ENCODE measurements at places on chromosomes 12 and 14.

GRCh38 chr14:96580566-96580965, 78.4 kb downstream of the PAPOLA start:
- no peak for DNase-seq

GRCh38 chr14:35196571-35196970, 74.2 kb downstream of the PRORP start:
- DNase-seq, result no peak

- DNase-seq, result no peak
Observed at GRCh38 chr12:82627799-82628198, 58.9 kb upstream of the TMTC2 start.

DNA sequence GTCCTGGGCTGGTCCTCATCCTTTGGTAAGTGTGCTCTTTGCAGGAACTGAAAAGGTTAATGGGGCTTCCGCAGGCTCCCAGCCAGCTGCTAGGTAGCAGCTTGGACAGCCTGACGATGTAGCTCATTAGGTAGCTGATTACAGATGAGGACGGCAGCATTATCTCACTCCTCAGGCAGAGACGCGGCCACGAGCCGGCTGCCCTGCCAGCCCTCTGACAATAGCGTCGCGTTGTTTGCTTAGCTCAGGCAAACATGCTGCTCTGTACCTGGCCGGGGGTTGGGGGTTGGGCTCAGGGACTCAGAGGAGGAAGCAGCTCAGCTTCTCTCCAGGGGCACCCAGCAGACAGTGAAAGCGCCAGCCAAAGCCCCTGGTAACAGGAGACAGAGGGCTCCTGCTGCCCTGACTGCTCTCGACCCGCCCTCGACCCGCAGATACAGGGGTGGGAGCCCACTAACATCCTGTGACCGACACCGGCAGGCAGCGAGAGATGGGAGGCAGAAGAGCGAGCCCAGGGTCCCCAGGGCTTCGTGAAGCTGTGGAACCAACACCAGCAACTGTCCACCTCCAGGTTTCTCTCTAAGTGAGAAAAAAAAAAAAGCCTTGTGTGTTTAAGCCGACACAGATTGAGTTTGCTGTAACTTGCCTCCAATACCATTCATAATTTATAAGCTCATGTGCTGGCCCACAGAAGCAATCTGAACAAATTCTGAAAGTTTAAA, 53.4 kb upstream of the DLK1 start:
- no peak for DNase-seq

DNA sequence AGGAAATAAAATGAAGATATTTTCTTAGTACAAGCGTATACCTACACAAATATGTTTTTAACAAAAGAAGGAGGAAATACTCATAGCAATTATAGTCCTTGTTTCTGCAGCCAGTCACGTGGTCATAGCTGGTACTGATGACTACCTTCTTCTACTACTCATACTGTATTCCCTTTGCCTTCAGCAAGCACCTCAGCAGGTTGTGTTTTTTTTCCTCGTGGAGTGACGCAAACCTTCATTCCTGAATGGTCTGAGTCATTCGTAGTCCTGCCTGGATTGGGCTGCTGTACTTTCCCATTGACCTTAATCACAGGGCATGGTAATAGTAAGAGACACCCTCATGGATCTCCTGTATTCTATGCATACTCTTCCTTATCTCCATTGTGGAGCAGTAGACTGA, 25.7 kb upstream of the SLC16A7 start:
- DNase-seq, result no peak

- peak; percentile 17 for DNase-seq
Observed at GRCh38 chr12:91109148-91109564, 2.1 kb downstream of the LUM start.

GRCh38 chr12:11973396-11973795, 97.3 kb upstream of the BCL2L14 start:
- DNase-seq, result no peak

- DNase-seq, result no peak
Observed at GRCh38 chr12:1826867-1827705, 6.7 kb downstream of the LRTM2 start.

DNA sequence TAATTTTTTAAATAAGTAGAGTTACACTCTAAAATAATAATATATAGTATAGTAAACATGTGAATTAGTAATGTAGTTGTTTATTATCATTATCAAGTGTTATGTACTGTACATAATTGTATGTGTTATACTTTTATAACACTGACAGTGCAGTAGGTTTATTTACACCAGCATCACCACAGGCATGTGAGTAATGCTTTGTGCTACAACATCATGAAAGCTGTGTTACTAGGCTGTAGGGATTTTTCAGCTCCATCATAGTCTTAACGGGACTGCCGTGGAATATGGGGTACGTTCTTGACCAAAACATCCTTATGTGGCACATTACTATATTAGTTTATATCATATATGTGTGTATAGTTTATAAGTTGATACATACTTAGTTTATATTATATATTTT, 8.6 kb downstream of the FNTB start:
- no peak for DNase-seq
